ENCODE measurements at places on chromosomes 5 and 9. TPM values are rescaled to one million over a fixed set of nuclear protein-coding genes. Genes with fewer than 3 reads are reported as not detected.

DNA sequence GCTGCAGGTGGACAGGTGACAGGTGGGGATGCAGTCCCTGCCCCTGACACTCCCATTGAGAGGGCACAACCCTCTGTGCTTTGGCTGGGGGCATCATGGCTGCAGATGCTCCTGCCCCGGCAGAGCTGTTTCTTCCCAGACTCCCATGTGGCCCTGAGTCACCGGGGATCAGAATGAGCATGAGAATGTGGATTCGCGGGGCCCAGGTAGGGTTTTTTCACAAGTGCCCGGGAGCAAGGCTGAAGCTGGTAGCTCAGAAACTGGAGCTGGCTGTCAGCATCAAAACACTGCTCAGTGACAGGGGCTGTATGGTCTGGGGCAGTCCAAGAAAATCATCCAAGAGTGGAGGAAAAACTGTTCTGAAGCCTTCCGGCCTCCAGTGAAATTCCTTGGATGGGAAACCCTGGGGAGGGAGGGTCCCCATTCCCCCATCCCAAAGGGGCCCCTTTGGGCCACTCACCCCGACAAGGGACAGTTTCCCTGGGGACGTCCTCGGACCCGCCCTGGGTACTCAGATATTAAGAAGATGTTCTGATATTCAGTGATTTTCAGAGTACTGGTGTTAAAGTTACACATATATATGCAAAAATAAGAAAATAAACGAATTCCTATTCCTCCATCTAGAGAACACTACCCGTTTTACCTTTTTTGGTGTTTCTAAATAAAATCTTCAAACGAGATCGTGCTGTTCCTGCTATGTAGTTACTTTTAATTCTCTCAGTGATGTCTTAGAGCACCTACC lies 120.1 kb upstream of the LPCAT1 start:
- H3K27ac ChIP-seq: no peak overlapping the region
- H3K27me3 ChIP-seq: peaks cover 10% of the 10 kb centered on the region
- no peaks in the 10 kb centered on the region for H3K36me3 ChIP-seq

- H3K4me3 ChIP-seq: no peak overlapping the region
- H3K27me3 ChIP-seq: no peaks in the 10 kb centered on the region
- H3K4me1 ChIP-seq: no peaks in the 10 kb centered on the region
- H3K27ac ChIP-seq: no peak overlapping the region
- no peaks in the 10 kb centered on the region for H3K36me3 ChIP-seq
These were observed 116.8 kb upstream of the IL12B start for GRCh38 chr5:159447116-159447515.

DNA sequence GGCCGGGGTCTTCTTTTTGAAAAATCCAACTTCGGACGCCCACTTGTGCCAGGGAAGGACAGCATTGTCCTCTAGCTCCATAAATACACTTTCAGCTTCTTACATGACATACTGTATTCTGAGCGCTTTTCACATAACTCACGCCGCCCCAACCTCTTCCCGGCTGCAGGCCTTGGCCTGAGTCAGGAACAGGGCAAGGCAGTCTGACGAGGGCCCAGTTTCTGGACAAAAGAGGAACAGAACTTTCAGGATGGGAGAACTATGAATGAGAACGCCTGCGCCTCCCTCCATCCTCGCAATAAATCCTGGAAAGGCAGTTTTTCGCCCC lies 650 bp downstream of the DCTN4 start:
- H3K36me3 ChIP-seq: peaks cover 6% of the 10 kb centered on the region
- peak overlapping the region; percentile 64 for H3K4me3 ChIP-seq
- peaks cover 21% of the 10 kb centered on the region for H3K4me1 ChIP-seq
- H3K27me3 ChIP-seq: no peaks in the 10 kb centered on the region

GRCh38 chr9:37908698-37909186 lies 4.8 kb upstream of the SLC25A51 start:
- no peak overlapping the region for H3K4me3 ChIP-seq
- no peak overlapping the region for H3K27ac ChIP-seq
- peaks cover 5% of the 10 kb centered on the region for H3K4me1 ChIP-seq
- no peaks in the 10 kb centered on the region for H3K27me3 ChIP-seq
- DNase-seq: no peak
- no peaks in the 10 kb centered on the region for H3K36me3 ChIP-seq

GRCh38 chr5:103079796-103080195 lies 40.1 kb downstream of the GIN1 start:
- no peaks in the 10 kb centered on the region for H3K4me1 ChIP-seq
- H3K36me3 ChIP-seq: peaks cover 1% of the 10 kb centered on the region
- DNase-seq: no peak
- H3K4me3 ChIP-seq: no peak overlapping the region

GRCh38 chr5:140806834-140807775 lies at the start of gene PCDHA4:
Gene PCDHA4, plus strand, starts transcription at chr5:140807068.
- peak; percentile 17 for DNase-seq
- no peaks in the 10 kb centered on the region for H3K36me3 ChIP-seq
- no peaks in the 10 kb centered on the region for H3K4me1 ChIP-seq
- no peak within 1 kb of the TSS for H3K27ac ChIP-seq

- no peaks in the 10 kb centered on the region for H3K36me3 ChIP-seq
- H3K4me3 ChIP-seq: no peak overlapping the region
- H3K27ac ChIP-seq: no peak overlapping the region
These were observed 25.5 kb downstream of the CDH6 start for GRCh38 chr5:31218978-31219377.

DNA sequence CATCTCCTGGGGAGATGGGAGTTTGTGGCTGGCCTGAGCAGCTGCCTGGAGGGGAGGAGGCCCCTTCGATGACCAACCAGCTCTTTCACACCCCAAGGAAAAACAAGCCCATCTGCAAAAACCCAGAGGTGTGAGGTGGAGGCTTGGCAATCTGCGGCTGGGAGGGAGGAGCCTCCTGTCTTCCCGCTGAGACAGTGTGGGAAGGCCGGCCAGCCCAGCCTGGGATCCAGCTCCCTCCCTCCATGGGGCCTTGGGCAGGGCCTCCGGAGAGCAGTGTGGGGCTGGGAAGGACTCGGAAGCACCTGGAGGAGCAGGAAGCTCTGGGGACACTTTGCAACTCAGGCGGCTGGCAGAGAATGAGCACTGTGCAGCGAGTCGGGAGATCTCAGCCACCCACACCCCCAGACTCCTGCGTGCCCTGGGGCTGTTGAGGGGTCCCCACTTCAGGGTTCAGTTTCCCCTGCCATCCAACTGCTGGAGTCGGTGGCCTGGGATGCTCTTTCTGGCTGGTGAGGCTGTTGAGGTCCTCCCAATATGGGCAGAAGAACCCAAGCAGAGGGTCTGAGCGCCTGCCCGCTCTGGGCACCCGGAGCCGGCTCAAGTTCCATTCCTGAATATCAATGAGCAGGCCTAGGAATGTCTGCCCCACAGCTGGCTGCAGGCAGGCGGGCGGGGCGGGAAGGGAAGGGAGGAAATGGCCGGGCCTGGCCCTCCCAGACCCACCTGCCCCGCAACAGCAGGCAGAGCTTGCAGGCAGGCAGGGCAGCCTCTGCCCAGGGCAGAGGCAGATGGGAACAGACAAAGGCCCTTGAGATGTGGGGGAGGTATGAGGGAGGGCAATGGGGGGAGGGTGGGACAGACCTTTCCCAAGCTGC lies 101.1 kb downstream of the FGF18 start:
- H3K36me3 ChIP-seq: no peaks in the 10 kb centered on the region
- H3K4me1 ChIP-seq: peaks cover 20% of the 10 kb centered on the region
- H3K4me3 ChIP-seq: no peak overlapping the region
- DNase-seq: peak; percentile 8
- no peaks in the 10 kb centered on the region for H3K27me3 ChIP-seq

DNA sequence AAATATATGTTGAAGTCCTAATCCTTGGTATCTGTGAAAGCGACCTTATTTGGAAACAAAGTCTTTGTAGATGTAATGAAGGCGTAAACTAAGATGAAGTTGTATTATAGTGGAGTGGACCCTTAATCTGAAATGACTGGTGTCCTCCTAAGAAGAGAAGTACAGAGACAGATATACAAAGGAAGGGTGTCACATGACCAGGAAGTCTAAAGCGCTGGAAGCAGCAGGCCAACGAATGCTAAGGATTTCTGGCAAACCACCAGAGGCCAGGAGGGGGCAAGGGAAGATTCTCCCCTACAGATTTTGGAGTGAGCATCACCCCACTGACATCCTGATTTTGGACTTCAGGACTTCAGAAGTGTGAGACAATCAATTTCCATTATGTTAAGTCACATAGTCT lies 162.4 kb downstream of the SLC12A2 start:
- no peak for DNase-seq
- H3K36me3 ChIP-seq: no peaks in the 10 kb centered on the region

GRCh38 chr9:85155352-85155751 lies 485.8 kb downstream of the NTRK2 start:
- no peaks in the 10 kb centered on the region for H3K36me3 ChIP-seq
- no peaks in the 10 kb centered on the region for H3K4me1 ChIP-seq

GRCh38 chr5:161399996-161400562 lies 146.4 kb downstream of the GABRB2 start:
- H3K4me1 ChIP-seq: peaks cover 20% of the 10 kb centered on the region
- no peaks in the 10 kb centered on the region for H3K36me3 ChIP-seq
- DNase-seq: peak; percentile 35
- no peaks in the 10 kb centered on the region for H3K27me3 ChIP-seq

DNA sequence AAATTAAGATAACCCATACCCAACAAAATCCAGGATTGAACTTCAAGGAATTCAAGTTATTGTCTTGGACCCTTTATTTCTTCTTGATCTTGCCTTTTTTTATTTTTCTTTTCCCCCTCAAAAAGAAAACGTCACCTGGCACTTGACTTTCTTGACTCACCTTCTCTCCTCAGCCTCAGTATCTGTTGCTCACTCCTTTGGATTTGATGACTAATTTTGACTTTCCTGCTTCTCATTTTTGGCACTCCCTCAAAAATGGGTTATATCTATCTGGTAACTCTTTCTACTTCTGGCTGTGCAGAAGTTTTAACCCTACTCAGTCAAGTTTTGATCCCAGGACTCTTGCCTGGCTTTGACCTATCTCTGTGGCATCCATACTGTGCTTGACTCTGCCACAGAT lies 66.6 kb upstream of the SPATA31D4 start:
- no peaks in the 10 kb centered on the region for H3K27me3 ChIP-seq
- no peaks in the 10 kb centered on the region for H3K4me1 ChIP-seq
- DNase-seq: no peak

DNA sequence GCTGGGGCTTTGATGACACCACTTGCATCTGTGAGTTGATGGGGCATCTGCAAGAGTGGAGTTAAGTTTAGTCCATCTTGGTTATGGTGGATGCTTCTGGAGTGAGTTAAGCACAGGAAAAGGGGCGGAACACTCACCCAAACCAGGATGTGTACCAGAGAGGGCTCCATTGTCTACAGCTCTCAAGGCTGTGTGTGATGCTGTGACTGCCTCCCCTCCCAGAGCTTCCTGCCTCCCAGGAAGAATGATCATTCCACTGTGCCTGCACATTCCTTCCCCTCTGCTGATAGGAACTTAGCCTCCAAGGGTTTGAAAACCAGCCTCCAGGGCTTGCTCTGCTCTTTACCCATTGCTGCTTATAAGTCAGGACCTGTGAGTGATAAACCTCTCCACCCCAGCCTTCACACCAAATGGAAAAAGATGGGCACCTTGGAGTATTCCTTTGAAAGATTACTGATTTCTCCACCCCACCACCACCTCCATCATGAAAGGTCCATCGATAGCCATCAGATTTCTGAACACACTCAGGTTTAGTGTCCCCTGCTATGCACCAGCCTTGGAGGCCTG lies 160.1 kb upstream of the SPRY4 start:
- H3K4me3 ChIP-seq: no peak overlapping the region
- no peaks in the 10 kb centered on the region for H3K4me1 ChIP-seq
- no peak for DNase-seq

Gene FBP1
- total RNA-seq: 20.3 TPM

Gene DDX31
- total RNA-seq: 44.1 TPM

Gene GPX8
- total RNA-seq: 34.0 TPM

Gene SPAG8
- total RNA-seq: 4.7 TPM

Data from thyroid gland (tissue), 4 donors.